ENCODE measurements at places on chromosomes 2 and 18.

GRCh38 chr18:21187886-21188285 lies 54.1 kb upstream of the GREB1L start:
- H3K27me3 ChIP-seq, result peaks cover 3% of the 10 kb centered on the region
- DNase-seq, result no peak
- no peaks in the 10 kb centered on the region for H3K4me1 ChIP-seq
- no peak overlapping the region for H3K27ac ChIP-seq

GRCh38 chr18:26655525-26656430 lies 107.4 kb upstream of the KCTD1 start:
- H3K36me3 ChIP-seq, result no peaks in the 10 kb centered on the region
- H3K27ac ChIP-seq, result no peak overlapping the region
- H3K4me3 ChIP-seq, result peak overlapping the region; percentile 80
- H3K27me3 ChIP-seq, result peaks cover 44% of the 10 kb centered on the region

- no peak for DNase-seq
- H3K36me3 ChIP-seq, result peaks cover 17% of the 10 kb centered on the region
- no peak overlapping the region for H3K27ac ChIP-seq
- H3K27me3 ChIP-seq, result no peaks in the 10 kb centered on the region
- peaks cover 8% of the 10 kb centered on the region for H3K4me1 ChIP-seq
- H3K4me3 ChIP-seq, result no peak overlapping the region
Observed at GRCh38 chr2:160293391-160294091, 93.5 kb upstream of the ITGB6 start.

DNA sequence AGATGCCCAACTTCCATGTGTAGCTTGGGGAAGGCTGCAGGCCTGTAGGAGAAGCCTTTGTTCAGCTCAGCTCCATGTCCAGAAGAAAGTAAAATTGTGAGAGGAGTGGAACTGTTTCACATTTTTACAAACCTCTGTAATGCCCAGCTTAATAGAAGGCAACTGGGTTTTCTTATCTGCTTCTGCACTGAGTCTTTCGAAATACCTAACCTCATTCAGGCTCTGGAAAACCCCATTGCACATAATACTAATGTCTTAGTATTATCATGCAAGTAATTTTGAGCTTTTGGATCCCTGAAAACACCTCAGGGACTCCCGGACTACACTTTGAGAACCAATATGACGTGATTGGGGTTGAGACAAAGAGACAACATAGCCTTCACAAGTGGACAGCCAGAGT lies 5.8 kb downstream of the SMIM21 start:
- peaks cover 14% of the 10 kb centered on the region for H3K36me3 ChIP-seq
- DNase-seq, result no peak
- H3K27ac ChIP-seq, result no peak overlapping the region
- H3K4me1 ChIP-seq, result no peaks in the 10 kb centered on the region

GRCh38 chr2:119108186-119108585 lies 50.4 kb downstream of the C1QL2 start:
- H3K4me1 ChIP-seq, result peaks cover 47% of the 10 kb centered on the region
- no peak for DNase-seq
- peaks cover 13% of the 10 kb centered on the region for H3K27me3 ChIP-seq
- no peak overlapping the region for H3K4me3 ChIP-seq
- H3K27ac ChIP-seq, result no peak overlapping the region
- H3K36me3 ChIP-seq, result peaks cover 22% of the 10 kb centered on the region

- H3K4me1 ChIP-seq, result peaks cover 67% of the 10 kb centered on the region
- peaks cover 33% of the 10 kb centered on the region for H3K36me3 ChIP-seq
- H3K4me3 ChIP-seq, result no peak overlapping the region
Observed at GRCh38 chr2:39516347-39517101, 79.4 kb upstream of the MAP4K3 start.

GRCh38 chr2:221822416-221822815 lies 250.3 kb upstream of the EPHA4 start:
- H3K4me1 ChIP-seq, result peaks cover 15% of the 10 kb centered on the region
- H3K27ac ChIP-seq, result no peak overlapping the region
- H3K4me3 ChIP-seq, result no peak overlapping the region
- no peak for DNase-seq
- H3K27me3 ChIP-seq, result no peaks in the 10 kb centered on the region

DNA sequence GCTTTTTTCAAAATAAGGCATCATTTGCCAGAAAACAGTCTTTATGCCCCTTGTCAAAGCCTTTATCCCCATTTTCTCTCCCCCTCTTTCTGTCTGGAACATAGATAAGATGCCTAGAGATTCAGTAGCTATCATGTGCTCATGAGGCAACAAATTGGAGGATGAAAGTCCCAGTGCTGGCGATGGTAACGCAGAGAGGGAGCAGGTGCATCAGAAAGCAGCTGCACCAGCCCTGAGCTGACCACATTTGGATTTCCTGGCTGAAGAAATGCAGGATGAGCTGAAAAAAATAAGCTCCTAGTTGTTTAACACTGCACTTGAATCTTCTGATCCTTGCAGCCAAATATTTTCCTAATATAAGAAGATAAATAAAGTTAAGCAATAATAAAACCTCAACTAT lies 48.0 kb downstream of the LOXHD1 start:
- H3K27ac ChIP-seq, result no peak overlapping the region
- no peaks in the 10 kb centered on the region for H3K4me1 ChIP-seq
- H3K27me3 ChIP-seq, result no peaks in the 10 kb centered on the region
- H3K36me3 ChIP-seq, result no peaks in the 10 kb centered on the region

GRCh38 chr2:85303780-85304531 lies 23.8 kb downstream of the TGOLN2 start:
- H3K27ac ChIP-seq, result peak overlapping the region; percentile 10
- peaks cover 9% of the 10 kb centered on the region for H3K4me1 ChIP-seq
- no peaks in the 10 kb centered on the region for H3K27me3 ChIP-seq
- H3K4me3 ChIP-seq, result no peak overlapping the region

- no peak for DNase-seq
- H3K4me3 ChIP-seq, result no peak overlapping the region
- H3K4me1 ChIP-seq, result no peaks in the 10 kb centered on the region
- H3K27ac ChIP-seq, result no peak overlapping the region
- peaks cover 25% of the 10 kb centered on the region for H3K36me3 ChIP-seq
Observed at GRCh38 chr2:232911712-232912277, 41.7 kb downstream of the SNORC start.

DNA sequence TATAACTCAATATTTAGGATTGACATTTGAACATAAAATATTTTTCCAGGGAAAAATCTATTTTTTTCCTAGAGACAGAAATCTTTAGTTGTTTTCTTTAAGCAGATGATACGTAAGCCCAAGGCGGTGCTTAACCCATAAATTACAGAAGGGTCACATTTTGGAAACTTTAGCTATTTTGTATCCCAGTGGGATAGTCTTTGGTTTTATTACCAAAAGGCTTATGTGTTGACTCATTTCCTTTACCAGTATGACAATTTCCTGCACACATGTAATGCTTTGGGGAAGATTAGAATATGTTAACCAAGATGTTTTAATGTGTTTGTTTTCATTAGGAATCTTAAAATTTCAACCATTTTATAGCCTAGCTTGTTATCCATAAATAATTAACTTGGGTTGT lies 24.8 kb downstream of the DYNC1I2 start:
- H3K4me1 ChIP-seq, result no peaks in the 10 kb centered on the region
- H3K27me3 ChIP-seq, result no peaks in the 10 kb centered on the region
- no peak for DNase-seq
- no peaks in the 10 kb centered on the region for H3K36me3 ChIP-seq

DNA sequence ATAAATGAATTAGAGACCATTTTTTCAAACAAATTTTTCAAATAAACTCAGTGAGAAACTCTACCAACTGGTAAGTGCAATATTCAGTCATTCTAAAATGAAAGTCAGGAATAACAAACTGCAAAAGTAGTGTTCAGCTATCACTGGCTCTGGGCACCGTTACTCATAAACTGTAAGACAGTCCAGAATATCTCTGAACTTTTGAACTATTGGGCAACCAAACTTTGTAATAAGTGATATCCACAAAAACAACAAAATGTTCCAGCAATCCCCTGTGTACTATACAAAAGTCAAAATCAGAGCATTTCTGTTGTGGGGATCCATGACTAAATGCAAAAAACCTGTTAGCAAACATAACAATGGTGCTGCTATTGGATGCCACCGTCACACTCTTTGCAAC lies 56.3 kb downstream of the SLC25A12 start:
- H3K27me3 ChIP-seq, result no peaks in the 10 kb centered on the region
- DNase-seq, result no peak
- H3K36me3 ChIP-seq, result peaks cover 56% of the 10 kb centered on the region
- no peaks in the 10 kb centered on the region for H3K4me1 ChIP-seq
- H3K27ac ChIP-seq, result no peak overlapping the region

- peaks cover 4% of the 10 kb centered on the region for H3K27me3 ChIP-seq
- H3K27ac ChIP-seq, result no peak overlapping the region
- H3K4me1 ChIP-seq, result no peaks in the 10 kb centered on the region
- no peak for DNase-seq
- no peak overlapping the region for H3K4me3 ChIP-seq
Observed at GRCh38 chr2:230097841-230098240, 29.1 kb upstream of the SLC16A14 start.

DNA sequence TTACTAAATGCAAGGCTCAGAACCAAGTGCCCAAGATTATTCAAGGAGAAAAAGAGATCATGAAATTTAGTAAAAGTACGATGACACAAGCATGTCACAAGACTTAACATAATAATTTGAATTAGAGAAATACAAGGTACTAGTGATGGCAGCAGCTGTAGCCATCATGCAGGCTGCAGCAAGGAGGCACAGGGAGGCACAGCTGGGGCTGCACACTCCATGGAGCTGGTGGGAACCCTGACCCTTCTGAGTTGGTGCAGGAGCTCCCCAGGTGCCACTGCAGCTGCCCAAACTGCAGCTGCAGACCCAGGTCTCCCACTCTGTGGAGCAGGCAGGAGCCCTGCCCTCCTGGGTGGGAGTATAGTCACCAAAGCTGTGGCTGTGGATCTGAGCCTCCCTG lies 46.0 kb downstream of the COL3A1 start:
- H3K4me3 ChIP-seq, result no peak overlapping the region
- no peaks in the 10 kb centered on the region for H3K27me3 ChIP-seq
- no peak for DNase-seq
- peaks cover 8% of the 10 kb centered on the region for H3K4me1 ChIP-seq

DNA sequence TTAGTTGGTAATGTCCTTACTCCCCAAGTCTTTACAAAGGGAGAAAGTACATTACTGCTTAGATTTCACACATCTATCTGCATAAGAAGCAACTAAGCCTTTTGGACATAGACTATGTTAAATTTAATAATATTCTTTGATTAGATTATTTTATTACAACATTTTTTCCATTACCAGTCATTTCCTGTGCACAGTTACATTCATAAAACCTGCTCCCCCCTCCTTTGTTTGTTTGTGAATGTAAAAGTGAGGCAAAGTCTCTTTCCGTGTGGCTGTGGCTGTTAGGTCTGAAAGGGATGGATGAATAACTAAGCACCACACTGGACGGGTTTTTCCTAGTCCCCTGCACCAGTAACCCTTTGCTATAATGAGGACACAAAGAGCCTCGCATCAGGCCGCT lies 9.6 kb downstream of the PTGR3 start:
- peaks cover 33% of the 10 kb centered on the region for H3K27me3 ChIP-seq
- DNase-seq, result no peak
- peaks cover 20% of the 10 kb centered on the region for H3K4me1 ChIP-seq
- peaks cover 4% of the 10 kb centered on the region for H3K36me3 ChIP-seq

DNA sequence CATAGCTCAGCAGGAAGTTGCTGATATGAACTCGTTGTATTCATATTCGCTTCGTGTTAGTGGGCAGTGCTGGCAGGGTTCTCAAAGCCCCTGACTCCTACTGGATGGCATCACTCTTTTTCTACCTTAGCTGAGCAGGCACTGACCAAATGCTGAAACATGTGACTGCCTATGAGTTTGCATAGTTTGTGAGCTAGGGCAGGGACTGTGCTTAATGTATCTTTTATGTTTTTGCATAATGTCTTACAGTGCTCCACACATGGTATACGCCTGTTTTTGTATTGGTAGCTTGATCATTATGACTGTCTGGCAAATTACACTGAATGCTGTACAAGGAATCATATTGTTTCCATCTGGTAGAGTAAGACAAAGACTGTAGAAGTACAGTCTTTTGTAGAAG lies 305.3 kb downstream of the PARD3B start:
- H3K27me3 ChIP-seq, result no peaks in the 10 kb centered on the region
- no peak for DNase-seq
- no peak overlapping the region for H3K27ac ChIP-seq
- peaks cover 5% of the 10 kb centered on the region for H3K4me1 ChIP-seq
- no peaks in the 10 kb centered on the region for H3K36me3 ChIP-seq

- no peak overlapping the region for H3K4me3 ChIP-seq
- no peak overlapping the region for H3K27ac ChIP-seq
- DNase-seq, result no peak
- no peaks in the 10 kb centered on the region for H3K36me3 ChIP-seq
- no peaks in the 10 kb centered on the region for H3K4me1 ChIP-seq
Observed at GRCh38 chr2:46428911-46429436, 50.4 kb upstream of the TMEM247 start.

- H3K36me3 ChIP-seq, result no peaks in the 10 kb centered on the region
- no peak for DNase-seq
- H3K27me3 ChIP-seq, result peaks cover 6% of the 10 kb centered on the region
- no peak overlapping the region for H3K27ac ChIP-seq
Observed at GRCh38 chr2:26177122-26177521, 4.2 kb downstream of the GAREM2 start.

DNA sequence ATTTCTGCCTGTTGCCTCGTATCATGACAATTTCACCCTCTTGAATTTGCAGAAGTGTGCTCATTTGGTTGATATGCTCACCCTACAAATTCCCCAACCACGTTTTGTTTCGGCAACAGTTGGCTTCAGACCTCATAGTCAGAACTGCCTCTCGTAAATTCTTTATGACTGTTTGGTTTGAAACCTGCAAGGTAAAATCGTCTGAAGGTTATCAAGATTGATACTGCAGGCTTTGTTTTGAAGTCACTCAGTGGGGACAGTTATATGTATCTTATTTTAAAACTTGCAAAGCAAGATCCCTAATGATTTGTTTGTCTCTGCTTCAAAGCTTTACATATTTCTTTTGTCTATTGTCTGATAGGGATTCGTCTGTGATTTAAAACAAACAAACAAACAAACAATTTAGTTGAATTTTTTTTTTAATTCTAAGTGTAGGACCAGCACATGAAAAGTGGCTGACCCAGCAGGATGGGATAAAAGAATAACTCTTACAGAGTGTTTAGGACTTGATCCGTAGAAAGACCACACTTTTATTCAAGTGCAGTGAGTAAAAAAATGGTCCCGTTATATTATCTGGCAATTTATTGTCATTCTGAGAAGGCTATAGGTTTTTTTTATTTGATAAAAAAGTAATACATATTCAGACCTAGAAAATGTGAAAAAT lies 45.7 kb upstream of the MYCN start:
- peaks cover 16% of the 10 kb centered on the region for H3K36me3 ChIP-seq
- 0 out of 2 replicates have a peak overlapping the region, but pooled peaks have one; percentile 50 for H3K27ac ChIP-seq
- peaks cover 71% of the 10 kb centered on the region for H3K4me1 ChIP-seq
- DNase-seq, result no peak
- H3K27me3 ChIP-seq, result peaks cover 6% of the 10 kb centered on the region
- no peak overlapping the region for H3K4me3 ChIP-seq

DNA sequence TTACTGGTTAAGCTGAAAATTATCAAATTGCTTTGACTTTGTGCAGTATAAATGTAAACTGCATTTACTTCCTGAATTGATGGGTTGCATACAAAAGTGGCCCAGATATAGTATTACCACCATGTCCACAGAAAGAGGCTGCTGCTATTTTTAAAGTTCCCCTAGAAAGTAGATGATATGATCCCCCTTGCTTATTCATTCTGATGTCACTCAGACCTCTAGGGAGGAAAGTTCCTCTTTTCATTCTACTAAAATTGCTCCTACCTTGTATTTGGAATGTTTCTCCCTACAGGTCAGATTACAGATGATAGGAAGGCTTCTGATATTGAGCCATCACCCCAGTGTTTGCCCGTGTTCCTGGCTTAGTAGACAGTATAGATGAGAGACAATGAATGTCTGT lies 247.6 kb upstream of the TNP1 start:
- H3K4me3 ChIP-seq, result no peak overlapping the region
- no peak for DNase-seq
- no peaks in the 10 kb centered on the region for H3K36me3 ChIP-seq
- no peaks in the 10 kb centered on the region for H3K27me3 ChIP-seq

All from WTC11 (cell line).